H4 (cell line): ENCODE measurements at places on chromosomes 4 and X. TPM values are rescaled to one million over a fixed set of nuclear protein-coding genes. Genes with fewer than 3 reads are reported as not detected.

- no peak for DNase-seq
Observed at GRCh38 chr4:38537666-38538065, 126.3 kb upstream of the KLF3 start.

DNA sequence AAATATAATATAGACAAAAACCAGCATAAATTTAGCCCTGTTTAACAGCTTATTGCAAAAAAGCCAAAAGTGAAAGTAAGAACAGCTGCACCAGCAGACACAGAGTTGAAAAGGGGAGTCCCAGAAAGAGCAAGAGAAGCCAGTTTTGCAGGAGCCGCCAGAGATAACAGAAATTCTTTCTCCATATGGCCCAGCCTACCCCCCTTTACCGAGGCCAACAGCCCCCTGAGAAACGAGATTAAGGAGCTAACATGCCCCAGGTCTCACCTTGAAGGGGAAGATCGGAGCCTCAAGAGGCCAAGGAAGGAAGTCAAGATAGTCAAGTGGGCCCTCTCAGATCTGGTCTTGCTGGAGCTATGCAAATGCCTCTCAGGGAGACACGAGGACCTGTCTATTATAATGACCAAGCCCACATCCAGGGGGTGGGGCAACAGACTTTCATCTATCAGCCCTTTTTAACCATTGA is 4.8 kb downstream of the ACOX3 start:
- no peak for DNase-seq

DNA sequence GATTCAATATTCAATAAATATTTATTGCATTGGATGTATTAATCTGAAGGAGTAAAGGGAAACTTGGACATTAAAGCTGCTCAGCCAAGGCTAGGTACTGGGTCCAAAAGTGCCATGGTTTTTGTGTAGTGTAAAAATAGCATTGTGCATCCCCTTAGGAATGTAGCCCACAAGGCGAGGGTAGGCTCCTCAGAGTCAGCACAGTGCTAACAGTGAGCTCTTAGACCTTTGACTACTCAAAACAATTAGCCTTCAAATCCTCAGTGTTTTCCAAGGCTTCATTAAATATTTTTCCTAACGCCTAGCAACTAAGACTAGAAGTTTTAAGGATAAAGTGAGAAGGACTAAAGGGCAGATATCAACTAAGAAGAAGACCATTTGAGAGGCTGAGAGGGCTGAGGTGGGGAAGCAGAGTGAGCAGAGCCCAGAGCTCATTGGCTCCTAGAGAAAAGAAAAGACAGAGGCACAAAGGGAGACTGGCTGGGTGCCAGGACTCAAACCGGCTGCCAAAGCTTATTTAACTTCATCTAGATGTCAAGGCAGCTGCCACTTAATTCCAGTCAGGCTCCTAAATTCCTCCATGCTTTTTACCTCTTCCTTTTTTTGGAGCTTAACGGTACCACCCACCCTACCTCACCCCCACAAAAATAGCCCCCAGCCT is 17.0 kb downstream of the PRKG2 start:
- no peak for DNase-seq

GRCh38 chr4:144374065-144374464 is 233.5 kb upstream of the GYPA start:
- DNase-seq: no peak

- peak; percentile 57 for DNase-seq
Observed at GRCh38 chr4:123699880-123700771, 303.5 kb downstream of the SPRY1 start.

DNA sequence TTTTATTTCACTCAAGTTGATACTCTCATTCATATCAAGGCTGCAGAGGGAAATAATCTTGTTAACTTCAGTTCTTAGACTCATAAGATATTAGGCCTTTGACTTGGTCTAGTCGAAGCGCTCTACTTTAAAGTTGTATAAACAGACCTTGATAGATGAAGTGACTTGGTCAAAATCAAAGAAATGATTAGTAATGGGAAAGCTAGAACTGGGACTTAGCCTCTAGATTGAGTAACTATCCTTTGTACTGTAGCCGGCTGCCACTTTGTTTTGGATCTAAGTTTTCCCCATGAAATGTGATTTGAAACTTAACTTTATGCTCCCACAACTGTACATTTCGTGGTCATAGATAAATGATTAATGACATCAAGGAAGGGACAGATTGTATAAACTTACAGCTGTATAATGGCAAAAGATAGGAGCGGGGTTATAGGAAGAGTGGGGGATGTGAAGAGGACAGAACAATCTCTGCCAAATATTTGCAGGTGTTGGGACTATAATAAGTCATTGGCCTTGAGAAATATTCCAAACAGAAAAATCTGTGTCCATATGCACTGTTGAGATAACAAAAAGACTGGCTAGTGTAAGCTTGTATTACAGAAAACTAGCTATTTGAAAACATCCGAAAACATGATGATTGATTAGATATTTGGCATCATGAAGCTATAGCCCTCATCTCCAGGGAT is 17.2 kb downstream of the MID2 start:
- no peak for DNase-seq

- no peak for DNase-seq
Observed at GRCh38 chrX:142249721-142250120, 44.6 kb upstream of the MAGEC2 start.

GRCh38 chr4:152806501-152807125 is 26.9 kb downstream of the ARFIP1 start:
- no peak for DNase-seq

GRCh38 chrX:39915081-39915480 is 182.7 kb downstream of the BCOR start:
- no peak for DNase-seq

DNA sequence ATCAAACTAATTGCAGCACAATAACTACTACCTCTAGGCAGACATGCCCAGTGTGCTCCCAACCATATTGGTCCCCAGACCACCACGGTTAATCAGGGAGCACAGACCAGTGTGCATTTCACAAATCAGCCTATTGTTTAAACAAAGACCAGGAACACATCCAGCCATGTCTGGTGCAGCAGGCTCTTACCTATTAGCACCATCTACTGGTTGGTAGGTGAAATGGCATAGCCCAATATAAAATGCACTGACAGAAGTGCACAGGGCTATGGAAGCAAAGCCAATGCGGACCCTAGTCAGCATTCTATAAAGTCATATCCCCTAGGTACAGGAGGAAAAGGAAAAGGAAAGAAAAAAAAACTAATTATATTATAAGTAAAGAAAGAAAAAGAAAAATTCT is 15.5 kb upstream of the CYLC1 start:
- peak; percentile 23 for DNase-seq

- DNase-seq: no peak
Observed at GRCh38 chrX:51975811-51976210, 82.4 kb downstream of the MAGED1 start.

GRCh38 chrX:151538190-151539122 is 25.0 kb upstream of the PASD1 start:
- DNase-seq: peak; percentile 13

GRCh38 chr4:94653095-94653649 is 104.6 kb upstream of the BMPR1B start:
- DNase-seq: no peak

DNA sequence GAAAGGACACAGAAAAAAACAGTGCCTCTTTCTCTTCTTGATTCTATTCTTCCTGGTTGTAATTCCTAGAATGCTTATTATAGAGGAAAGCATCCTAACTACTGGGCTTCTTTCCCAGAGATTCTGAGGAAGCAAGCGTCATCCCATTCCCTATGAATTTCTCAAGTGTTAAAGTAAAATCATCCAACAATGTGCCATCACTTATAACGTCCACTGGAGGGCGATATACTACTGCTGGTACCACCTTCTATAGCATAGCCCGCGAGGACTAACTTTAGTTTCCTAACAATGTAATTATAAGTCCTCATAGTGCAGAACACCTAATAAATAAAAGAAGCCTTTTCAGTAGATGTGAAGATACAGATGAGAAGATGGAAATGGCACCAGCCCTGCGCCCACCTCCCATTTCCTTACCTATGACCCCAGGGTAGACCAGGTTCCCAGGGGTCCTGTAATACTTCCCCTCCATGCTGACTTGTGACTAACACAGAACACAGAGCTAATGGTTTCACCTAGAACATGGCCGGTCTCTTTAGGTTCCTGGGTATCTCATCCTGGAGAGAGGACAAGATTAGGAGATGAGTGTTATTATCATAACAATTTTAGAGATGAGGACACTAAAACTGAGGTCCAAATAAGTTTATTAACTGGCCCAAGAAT is 4.2 kb downstream of the CENPVL3 start:
- DNase-seq: peak; percentile 55

GRCh38 chr4:67765928-67766327 is 11.7 kb upstream of the GNRHR start:
- DNase-seq: no peak

- DNase-seq: no peak
Observed at GRCh38 chrX:149515954-149516602, 11.0 kb upstream of the IDS start.

GRCh38 chrX:121558886-121559285 is 511.5 kb downstream of the GLUD2 start:
- no peak for DNase-seq

DNA sequence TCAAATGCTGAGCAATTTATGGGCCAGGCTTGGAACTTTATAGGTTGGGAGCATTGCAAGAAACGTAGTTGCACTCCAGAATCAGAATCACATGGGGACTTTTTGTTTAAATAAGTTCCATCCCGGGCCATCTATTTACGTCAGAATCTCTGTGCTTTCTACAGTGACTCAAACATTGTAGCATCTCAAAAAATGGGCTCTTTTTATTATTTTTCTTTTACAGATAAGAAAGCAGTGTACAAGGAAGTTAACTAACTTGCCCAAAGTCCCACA is 10.2 kb downstream of the CC2D2A start:
- DNase-seq: no peak

DNA sequence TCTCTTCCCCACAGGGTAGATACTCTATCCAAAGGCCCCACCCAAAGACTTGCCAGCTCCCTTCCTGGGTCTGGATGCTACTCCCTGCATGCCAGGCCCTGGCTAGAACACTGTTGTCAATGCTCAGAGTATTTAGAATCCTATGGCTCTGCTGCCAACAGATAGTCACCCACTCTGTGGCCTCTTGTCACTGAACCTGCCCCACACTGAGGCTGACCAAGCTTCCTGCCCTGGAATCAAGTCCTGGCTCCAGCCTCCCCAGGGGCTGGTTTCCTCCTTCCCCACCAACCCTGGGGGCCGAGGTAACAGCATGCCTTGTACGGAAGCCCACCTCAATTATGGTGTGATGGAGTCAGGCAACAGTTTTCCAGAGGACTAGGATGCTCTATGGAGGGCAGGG is 63.3 kb downstream of the EFNB1 start:
- DNase-seq: no peak

- DNase-seq: no peak
Observed at GRCh38 chrX:68669094-68669860, 21.8 kb downstream of the STARD8 start.

The GJB1 gene
- not detected in 2 replicates for total RNA-seq

The ODAM gene
- 2.4 TPM in 1 of 2 replicates, not detected in the other for total RNA-seq

The TLR10 gene
- 0.08 TPM in 1 of 2 replicates, not detected in the other for total RNA-seq

The FANCB gene
- total RNA-seq: 6.2 and 8.3 TPM in 2 replicates

The ARMCX1 gene
- 23.2 and 24.4 TPM in 2 replicates for total RNA-seq

The CXCL1 gene
- not detected in 2 replicates for total RNA-seq

The PABPC1L2A gene
- total RNA-seq: not detected in 2 replicates

The SLC49A3 gene
- not detected in 2 replicates for total RNA-seq

The VSIG4 gene
- not detected in 2 replicates for total RNA-seq

The COL4A6 gene
- total RNA-seq: 0.21 and 0.58 TPM in 2 replicates

The CHIC1 gene
- total RNA-seq: 5.9 and 10.7 TPM in 2 replicates

The MTMR1 gene
- total RNA-seq: 11.3 and 13.8 TPM in 2 replicates

The PHEX gene
- total RNA-seq: 0.85 and 1.3 TPM in 2 replicates
